Femur (tissue), 1 donor: ENCODE measurements at places on chromosomes 2 and 18.

DNA sequence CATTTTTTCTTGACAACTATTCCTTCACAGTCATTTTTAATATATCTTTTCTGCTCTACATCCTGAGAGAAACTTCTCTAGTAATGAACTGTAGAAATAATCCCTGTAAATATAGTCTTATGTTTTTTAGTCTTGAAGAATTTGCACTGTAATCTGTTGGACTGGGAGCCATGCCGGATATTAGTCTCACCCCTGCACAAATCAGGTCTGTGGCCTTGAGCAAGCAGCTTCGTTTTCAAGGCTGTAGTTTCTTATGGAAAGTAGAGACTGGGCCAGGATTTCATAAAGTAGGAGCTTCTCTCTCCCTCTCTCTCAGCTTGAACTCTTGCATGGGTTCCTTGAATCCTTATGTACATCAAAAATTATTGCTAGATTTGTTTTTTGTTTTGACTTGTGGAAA lies 8.7 kb downstream of the FARP2 start:
- no peak for DNase-seq

GRCh38 chr2:219334076-219334475 lies 1.5 kb upstream of the RESP18 start:
- no peak for DNase-seq

GRCh38 chr2:60536746-60537145 lies 16.7 kb downstream of the BCL11A start:
- no peak for DNase-seq

DNA sequence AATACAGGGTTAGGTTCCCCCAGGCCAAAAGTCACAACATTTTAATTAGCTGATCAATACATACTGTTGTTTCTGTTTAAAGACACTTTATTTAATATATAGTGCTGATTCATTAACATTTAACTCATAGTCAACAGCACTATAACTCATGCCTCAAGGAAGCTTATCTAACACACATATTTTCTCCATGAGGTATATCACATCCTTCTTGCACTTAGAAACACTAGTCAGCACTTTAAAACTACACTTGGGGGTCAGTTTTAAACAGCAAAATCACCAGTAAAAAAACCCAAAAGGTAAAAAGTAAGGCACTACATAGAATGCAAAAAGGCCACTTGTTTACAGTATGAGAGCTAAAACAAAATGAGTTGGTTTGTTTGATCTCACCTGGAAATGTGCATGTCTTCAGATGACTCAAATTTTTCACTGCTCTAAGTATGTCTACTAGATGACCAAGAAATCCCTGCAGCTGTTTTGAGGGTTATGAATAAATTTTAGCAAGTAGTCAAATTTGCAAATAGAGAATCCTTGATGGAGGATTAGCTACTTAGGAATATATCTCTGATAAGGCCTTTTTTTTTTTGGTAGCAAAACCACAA lies 54.1 kb upstream of the EPB41L5 start:
- no peak for DNase-seq

GRCh38 chr2:185219981-185220380 lies 518.6 kb upstream of the FSIP2 start:
- no peak for DNase-seq
